CD14-positive monocyte (primary cell): ENCODE measurements at places on chromosomes 5 and 9.

DNA sequence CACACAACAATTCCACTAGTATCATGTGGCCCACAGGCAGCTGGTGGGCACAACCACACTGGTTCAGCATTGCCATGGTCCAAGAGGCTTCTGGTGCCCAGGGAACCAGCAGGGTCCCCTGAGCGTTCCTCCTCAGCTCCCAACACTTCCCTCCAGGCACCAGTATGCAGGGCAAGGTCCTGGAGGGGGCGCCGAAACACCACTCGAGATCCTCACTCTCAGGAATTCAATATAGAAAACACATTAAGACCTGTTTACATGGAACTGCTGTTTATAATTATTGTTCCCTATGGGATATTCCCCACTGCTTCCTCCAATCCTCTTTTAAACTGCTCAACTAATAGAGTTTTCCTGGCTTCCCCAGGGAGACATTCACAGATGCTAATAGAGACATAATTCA is 91.9 kb upstream of the GABRP start:
- DNase-seq = no peak

DNA sequence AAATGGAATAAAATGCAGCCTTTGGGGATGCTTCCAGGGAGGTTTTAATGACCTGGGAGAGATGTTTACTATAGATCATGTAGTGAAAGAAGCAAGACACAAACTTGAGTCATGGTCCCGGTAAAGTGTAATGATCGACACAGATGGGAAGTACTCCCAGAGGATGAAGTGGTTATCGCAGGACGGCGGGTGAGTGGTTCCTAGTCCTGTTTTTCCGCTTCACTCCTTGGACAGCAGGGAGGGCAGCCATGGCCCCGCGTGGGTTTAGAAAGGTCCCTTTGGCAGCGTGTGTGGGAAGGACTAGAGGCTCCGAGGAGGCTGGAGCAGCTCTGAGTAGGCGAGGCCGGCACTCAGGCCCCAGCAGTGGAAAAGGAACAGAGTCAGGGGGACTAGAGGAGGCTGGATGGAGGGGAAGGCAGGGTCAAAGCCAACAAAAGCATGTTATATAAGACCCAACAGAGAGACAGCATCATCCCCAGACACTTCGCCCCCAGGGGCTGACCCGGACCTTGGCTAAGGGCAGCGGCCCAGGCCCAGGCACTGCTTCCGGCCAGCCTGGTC is 49.2 kb upstream of the STXBP1 start:
- DNase-seq = peak; percentile 59

DNA sequence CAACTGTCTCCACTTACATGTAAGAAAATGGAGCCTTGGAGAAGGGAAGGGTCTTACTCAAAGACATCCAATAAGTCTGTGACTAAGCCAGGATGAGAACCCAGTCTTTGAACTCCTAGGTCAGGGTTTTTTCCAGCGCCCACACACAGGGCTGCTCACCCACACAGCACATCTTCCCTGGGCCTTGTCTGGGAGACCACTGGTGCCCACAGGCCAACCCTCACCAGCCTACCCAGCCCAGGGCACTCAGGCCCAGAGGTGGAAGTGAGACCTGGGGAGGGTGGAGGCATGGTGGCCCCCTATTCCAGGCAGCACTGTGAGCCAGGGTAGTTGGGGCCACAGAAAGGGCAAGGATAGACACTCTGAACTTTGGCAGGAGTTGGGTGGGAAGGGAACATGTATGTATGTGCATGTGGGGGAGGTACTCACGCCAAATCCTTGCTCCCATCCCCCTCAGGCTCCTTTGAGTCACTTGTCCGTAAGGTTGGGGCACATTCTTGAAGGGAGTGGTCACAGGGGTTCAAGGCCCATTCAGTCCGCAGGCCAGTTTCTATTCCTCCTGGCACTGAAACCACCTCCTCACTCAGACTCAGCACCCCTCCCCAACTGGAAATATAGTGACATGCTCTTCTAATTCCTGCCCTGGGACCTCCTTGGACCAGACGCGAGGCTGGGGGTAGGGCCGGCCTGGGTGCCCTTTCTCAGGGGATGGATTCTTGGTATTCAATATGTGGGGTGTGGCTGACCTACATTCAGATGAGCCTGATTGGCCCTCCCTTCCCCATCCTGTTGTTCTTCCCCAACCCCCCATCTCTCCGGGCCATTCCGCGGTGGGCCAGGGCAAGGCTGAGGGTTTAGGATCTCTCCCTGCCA is 2.9 kb upstream of the SLC4A9 start:
- peak; percentile 52 for DNase-seq

- DNase-seq = peak; percentile 65
Observed at GRCh38 chr9:136694163-136694871, 7.1 kb upstream of the AGPAT2 start.

- DNase-seq = no peak
Observed at GRCh38 chr9:107945961-107946360, 456.4 kb upstream of the KLF4 start.

DNA sequence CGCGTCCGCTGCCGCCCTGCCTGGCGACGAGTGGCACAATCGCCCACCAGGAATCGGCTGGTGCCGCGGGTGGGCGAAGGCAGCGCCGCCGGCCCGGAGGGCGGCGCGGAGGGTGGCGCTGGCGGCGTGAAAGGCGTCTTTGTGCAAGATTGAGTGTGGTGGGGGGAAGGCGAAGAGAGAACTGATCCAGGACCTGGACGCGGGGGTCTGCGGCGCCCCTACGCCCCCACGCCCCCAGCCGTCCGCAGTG is 4.6 kb upstream of the RGMB start:
- no peak for DNase-seq

- no peak for DNase-seq
Observed at GRCh38 chr5:145378226-145378625, 456.9 kb downstream of the PRELID2 start.

DNA sequence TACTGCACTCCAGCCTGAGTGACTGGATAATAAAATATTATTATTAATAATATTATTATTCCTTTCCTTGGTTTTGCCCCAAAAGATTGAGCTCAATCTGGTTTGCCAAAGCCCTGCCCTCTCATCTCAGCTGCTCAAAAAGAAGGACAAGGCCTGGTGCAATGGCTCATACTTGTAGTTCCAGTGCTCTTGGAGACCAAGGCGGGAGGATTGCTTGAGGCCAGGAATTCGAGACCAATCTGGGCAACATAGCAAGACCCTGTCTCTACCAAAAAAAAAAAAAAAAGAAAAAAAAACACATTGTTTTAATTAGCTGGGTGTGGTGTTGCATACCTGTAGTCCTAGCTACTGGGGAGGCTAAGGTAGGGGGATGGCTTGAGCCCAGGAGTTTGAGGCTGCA is 13.7 kb upstream of the DENND1A start:
- DNase-seq = no peak

DNA sequence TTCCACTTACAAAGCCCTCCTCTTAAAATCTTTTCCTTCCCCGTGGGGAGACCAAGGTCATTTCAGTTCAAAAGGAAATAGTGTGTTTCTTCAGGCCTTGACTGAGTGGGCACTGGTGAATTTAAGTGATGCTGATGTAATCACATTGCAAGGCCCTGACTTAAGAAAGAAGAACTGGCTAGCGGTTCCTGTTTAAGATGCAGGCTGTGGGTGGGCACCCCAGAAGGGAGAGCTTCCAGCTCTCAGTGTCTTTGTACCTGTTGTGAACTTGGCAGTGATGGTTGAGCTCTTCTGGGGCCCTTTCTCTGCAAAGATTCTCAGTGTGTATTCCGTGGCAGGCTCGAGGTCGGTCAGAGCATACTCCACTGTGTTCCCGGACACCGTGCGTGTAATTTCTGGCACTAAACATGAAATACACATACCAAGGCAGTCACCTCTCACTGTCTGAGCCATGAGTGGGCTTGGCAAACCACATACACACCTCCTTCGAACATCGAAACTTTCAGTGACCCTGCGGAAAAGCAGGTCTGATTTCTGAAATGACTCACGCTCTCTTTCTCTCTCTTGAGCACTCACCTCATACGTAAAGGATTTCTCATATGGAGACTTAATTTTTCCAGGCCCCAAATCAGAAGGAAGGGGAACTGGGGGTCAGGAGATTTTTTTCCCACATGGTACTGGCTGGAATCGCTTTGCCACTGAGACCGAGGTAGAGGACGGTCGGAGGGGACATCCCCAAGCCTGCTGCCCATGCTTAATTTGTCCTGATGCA is 81.9 kb downstream of the TNC start:
- peak; percentile 63 for DNase-seq

- DNase-seq = no peak
Observed at GRCh38 chr5:8842971-8843551, 702.8 kb downstream of the SEMA5A start.

- DNase-seq = no peak
Observed at GRCh38 chr9:133786907-133787753, 49.0 kb upstream of the SARDH start.

DNA sequence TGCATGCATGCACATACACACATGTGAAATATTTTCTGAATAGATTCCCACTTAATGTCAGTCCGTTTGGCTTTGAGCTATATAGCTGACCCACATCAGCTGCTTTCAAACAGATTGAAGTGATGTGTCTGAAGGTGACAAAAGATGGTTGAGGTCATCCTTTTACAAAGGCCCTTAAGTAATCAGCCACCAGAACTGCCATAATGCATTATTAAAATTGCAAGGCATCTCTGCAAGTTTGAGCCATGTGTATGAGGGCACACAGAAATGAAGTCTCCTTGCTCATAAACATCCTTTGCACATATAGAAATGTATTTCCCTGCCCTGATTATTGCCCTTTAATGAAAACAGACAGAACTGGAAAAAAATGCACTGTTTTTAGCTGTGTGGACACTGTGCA is 1043.0 kb upstream of the C9orf72 start:
- DNase-seq = no peak

DNA sequence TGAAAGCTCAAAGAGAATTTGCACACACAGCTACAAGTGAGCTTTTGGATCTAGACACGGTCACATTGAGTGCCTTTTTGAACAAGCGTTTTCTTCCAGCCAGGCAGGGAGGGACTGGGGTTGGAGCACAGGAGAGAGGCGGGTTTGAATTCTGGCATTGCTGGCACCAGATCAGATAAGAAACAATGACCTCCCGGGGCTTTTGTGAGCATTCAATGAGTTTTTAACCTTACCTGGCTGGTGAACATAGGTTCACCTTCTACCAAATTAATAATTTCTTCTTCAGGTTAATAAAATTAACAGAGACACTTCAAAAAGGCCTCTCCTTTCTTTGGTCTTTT is 312.9 kb upstream of the MSX2 start:
- DNase-seq = no peak

DNA sequence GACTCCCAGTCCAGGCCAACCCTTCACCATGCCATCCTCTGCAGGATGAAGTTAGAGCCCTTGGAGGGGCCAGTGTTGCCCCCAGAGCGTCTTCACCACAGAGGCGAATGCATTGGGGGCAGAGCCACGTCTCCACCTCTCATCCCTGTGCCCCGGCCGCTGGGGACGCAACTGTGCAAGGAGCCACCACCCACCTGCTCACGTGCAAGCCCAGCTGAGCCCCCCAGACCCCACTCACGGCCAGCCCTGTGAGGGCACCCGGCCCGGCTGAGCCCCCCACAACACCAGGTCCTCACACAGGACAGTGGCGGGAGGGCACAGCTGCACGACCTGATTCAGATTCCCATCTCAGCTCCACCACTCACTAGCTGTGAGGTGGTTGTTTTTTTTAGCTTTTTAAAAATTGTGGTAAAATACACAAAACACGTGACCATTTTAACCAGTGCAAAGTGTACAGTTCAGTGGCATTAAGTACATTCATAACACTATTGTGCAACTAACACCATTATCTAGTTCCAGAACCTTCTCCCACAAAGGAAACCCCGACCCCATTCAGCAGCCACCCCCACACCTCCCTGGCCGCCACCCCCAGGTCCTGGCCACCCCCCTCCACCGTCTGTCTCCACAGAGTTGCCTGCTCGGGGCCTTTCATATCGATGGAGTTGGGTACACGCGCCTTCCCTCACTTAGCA is 33.5 kb upstream of the UBAC1 start:
- DNase-seq = no peak

GRCh38 chr5:109743770-109744212 is 54.1 kb downstream of the MAN2A1 start:
- no peak for DNase-seq

GRCh38 chr5:133735346-133735745 is 123.0 kb upstream of the FSTL4 start:
- DNase-seq = no peak

GRCh38 chr9:118281772-118282171 is 577.6 kb downstream of the TLR4 start:
- DNase-seq = no peak

DNA sequence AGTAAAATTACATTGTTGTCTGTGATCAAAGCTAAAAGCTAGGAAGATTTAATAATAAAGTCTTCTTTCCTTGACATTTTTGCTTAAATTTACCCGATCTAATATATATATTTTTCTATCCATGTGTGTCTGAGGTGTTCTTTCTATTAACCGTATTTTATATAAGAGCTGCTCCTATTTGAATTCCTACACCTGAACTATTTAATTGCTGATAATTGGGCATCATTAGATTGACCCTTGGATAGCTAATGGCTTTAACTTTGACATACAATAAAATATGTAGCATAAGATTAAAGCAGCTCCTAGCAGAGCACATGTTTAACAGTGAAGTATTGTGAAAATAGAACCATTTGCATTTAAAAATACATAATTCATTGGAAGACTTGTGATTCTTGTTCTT is 792.7 kb downstream of the MAT2B start:
- DNase-seq = no peak

DNA sequence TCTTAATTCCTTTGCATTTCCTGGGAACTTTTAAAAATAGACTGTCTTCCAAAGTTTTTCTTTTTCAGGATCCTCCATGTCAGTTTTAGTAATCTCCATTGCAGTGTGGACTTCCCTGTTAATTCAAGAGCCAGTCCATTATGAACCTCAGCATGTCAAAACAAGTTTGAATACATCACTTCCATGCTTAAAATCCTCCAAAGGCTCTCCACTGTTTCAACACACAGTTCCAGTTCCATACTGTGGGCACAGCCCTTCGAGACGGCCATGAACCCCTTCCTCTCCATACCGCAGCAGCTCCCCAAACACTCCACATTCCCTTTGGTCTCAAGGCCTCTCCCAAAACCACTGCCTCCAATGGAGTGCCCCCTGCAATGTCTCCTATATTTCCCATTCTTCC is 19.5 kb downstream of the LIFR start:
- DNase-seq = no peak

DNA sequence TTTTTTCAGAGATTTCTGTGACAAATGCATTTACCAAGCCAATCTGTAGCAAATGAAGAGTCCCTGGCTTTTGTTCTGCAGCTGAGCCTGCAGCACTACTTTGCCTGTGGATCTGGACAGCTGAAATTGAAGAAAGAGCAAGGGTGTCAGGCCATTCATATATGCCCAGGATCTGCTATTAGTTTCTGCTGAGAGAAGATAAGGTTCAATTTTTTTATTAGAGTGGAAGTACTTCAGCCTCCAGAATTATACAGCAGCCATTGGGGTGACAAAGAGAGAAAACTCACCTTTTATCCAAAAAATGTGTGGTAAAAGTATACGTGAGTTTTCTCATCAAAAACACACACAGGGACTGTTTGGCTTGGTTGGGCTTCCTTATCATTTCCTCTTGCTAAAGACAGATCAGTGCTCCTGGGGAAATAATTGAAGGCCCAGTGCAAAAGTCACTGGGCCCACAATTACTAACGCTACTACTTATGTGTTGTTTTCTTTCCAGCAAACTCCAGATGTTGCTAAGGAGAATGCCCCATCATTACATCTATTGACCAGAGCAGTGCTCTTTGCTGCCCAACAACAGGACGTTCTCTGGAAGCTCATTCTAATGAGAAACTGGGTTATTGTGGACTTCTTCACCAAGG is 138.6 kb downstream of the CEMIP2 start:
- DNase-seq = no peak

GRCh38 chr9:75907329-75907728 is 16.9 kb downstream of the PCSK5 start:
- no peak for DNase-seq

GRCh38 chr5:73314395-73315257 is 134.0 kb downstream of the FOXD1 start:
- no peak for DNase-seq
